ENCODE measurements at places on chromosomes 11 and 22. TPM values are rescaled to one million over a fixed set of nuclear protein-coding genes. Genes with fewer than 3 reads are reported as not detected.

PIWIL4 gene
- polyA plus RNA-seq, result 0.23 TPM

JAM3 gene
- 13.1 TPM for polyA plus RNA-seq

VWCE gene
- polyA plus RNA-seq, result 9.7 TPM

OR5A1 gene
- polyA plus RNA-seq, result 0.21 TPM

CASP12 gene
- not detected for polyA plus RNA-seq

C22orf42 gene
- 0.49 TPM for polyA plus RNA-seq

FGF19 gene
- polyA plus RNA-seq, result 22.3 TPM

- peak; percentile 66 for DNase-seq
Observed at GRCh38 chr11:63985812-63986155, 454 bp upstream of the OTUB1 start.

DNA sequence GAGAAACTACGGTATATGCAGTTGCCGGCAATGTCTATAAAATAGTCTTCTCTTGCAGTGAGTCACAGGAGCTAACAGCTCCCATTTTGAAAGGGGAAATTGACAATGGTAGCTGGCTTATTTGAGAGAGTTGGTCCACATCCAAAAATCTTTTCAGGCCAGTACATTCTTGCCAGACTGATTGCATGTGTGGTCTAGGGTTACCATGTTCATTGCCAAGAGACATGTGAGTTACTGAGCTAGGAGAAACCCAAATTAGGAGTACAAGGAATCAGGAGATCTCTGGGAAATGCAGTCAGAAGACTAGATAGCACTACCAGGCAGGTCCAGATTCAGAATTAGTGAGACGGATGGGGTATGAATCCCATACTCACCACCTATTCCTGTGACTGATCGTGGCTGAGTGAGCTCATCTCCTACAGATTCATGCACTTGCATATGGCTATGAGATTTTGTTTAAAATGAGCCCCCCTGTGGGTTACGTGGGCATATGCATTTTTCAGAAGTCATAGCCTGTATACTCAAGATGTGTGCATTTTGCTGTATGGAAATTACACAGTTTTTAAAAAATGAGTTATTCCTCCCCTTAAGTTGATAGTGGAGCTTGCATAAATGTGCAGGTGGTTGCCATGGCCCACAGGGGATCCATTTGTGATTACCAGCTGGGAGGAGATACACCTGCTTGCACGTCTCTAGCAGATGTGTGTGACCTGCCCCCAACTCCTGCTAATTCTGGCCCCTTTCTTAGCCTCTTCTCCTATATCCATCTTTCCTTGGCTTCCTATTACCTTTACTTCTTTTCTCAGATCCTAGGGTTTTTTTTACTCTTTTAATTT, 102.7 kb downstream of the COMMD9 start:
- DNase-seq, result no peak

GRCh38 chr11:31443802-31444201, 65.6 kb downstream of the IMMP1L start:
- no peak for DNase-seq

All from GM23338 (cell line).